Activated naive CD8-positive, alpha-beta T cell treated with anti-CD3 and anti-CD28 coated beads, Interleukin-2, amount 10 ng/mL, durations not matched to agents 7 days and 5 days (primary cell): ENCODE measurements at places on chromosomes 13 and 19.
A peak's percentile ranks its signal among the peaks of the same experiment; 100 is the strongest.

- peak; percentile 41 for DNase-seq
Observed at GRCh38 chr19:29872224-29872731, 60.5 kb downstream of the CCNE1 start.

DNA sequence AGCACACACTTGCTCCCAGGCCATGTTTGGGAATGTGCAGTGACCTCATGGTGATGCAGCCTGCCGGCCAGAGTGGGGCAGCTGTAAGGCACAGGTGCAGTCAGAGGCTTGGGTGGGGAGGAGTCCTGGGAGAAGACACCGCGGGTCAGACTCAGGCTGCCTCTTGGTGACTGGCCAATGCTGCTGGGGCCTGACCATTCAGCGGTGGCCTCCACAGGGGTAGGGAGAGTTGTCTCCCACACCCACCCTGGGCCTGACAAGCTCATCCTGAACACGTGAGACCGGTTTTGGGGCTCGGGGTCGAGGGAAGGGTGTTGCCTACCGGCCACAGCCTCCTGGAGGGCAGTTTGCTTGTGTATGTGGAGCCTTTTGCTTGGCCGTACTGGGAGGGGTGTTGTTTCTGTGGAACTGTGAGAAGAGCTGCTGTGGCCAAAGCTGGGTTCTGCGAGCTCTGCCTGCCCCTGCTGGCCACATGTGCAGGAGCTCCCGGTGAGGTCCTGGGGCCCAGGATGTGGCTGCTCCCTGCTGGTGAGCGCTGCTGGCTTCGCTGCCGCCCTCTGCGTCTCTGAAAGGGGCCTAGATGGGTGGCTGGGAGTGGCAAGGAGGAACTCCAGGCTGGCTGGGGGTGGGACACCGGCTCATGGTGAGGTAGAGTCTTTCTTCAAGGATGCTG, 22.1 kb downstream of the UPF1 start:
- DNase-seq, result no peak

- DNase-seq, result no peak
Observed at GRCh38 chr13:110882972-110883371, 31.9 kb downstream of the ANKRD10 start.

GRCh38 chr13:24039621-24040475, 120.7 kb upstream of the SPATA13 start:
- DNase-seq, result no peak

DNA sequence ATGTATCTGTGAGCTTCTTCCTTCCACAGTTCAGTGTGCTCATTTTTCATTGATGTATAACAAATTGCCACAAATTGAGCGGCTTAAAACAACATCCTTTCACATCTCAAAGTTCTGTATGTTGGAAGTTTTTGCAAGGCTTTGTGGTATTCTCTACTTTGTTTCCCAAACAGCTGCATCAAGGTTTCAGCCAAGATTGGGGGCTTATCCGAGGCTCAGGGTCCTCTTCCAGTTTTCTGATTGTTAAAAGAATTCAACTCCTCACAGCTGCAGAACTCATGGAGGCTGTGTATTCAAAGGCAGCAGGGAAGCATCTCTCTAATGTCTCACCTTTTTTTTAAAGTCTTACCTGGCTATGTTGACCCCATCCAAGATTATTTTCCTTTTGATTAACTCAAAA, 1369.8 kb downstream of the PCDH9 start:
- DNase-seq, result no peak

GRCh38 chr13:30031488-30031887, 181.1 kb upstream of the UBL3 start:
- no peak for DNase-seq

GRCh38 chr19:18231775-18232174, 5.5 kb upstream of the PDE4C start:
- no peak for DNase-seq

DNA sequence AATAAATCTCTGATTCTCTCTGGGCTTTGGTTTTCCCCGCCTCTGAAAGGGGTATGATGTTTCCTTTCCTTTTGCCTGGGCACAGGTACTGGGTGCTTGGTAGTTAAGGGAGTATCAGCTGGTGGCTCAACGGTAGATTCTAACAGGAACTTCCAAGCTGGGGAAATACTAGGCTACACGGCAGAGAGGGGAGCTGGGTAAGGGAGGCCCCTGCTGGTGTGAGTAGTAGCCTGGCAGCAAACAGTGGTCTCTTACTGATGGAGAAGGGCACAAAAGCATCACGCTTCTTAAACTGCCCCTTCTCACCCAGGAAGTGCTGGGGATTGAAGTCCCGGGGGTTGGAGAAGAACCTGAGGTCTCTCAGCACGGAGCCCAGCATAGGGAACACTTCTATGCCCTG, 26.9 kb upstream of the CYP2A7 start:
- DNase-seq, result no peak

- no peak for DNase-seq
Observed at GRCh38 chr19:11205939-11206570, 8.7 kb upstream of the KANK2 start.

DNA sequence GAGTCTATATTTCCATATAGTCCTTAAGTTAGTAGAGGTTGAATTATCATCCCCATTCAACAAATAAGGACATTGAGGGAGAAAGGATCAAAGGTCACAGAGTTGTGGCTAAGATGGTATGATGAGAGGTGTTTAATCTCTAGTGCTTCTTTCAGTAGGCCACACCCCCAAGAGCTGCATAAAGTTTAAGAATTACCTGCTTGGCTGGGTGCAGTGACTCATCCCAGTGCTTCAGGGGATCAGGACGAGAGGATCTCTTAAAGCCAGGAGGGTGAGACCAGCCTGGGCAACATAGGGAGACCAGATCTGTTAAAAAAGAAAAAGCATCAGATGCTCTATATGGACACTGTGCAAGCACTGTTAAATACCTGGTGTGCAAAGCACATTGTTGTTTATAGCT, 560.0 kb upstream of the KLHL1 start:
- DNase-seq, result no peak

- no peak for DNase-seq
Observed at GRCh38 chr13:97027162-97027554, 32.9 kb upstream of the OXGR1 start.

DNA sequence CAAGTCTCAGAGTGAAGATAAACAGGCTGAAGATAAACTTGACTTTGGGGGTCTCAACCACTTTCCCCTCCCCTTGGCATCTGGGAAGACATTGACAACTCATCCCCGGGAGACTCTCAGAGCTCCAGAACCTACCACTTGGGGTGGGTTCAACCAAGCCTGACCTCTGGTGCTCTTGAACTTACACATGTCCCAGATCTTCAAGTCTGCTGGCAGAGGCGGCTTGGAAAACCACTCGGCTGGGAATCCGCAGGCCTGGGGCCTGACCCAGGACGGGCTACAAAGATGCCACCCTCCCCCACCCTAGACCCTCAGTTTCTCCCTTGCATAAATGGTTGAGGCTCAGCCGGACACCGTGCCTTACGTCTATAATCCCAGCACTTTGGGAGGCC, 512 bp downstream of the LRRC8E start:
- DNase-seq, result no peak

- DNase-seq, result no peak
Observed at GRCh38 chr13:101941095-101941783, 460.6 kb downstream of the FGF14 start.

DNA sequence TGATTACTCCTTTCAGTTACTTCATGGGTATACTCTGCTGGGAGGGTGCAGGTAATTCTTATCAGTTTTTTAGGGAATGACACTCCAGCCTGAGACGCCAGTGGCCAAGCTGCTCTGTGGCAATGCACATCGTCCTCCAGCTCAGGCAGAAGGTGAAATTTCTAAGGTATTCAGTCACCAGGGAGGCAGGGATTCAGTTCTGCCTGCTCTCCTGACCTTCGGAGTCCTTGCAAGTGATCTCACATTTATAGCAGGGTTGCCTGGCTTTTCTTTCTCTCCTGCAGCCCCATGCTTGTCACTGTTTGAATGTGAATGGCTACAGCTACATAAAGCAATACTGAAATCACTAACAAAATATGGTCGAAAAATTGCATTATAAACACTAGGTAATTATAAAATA, 1447.5 kb downstream of the EFNB2 start:
- DNase-seq, result no peak

DNA sequence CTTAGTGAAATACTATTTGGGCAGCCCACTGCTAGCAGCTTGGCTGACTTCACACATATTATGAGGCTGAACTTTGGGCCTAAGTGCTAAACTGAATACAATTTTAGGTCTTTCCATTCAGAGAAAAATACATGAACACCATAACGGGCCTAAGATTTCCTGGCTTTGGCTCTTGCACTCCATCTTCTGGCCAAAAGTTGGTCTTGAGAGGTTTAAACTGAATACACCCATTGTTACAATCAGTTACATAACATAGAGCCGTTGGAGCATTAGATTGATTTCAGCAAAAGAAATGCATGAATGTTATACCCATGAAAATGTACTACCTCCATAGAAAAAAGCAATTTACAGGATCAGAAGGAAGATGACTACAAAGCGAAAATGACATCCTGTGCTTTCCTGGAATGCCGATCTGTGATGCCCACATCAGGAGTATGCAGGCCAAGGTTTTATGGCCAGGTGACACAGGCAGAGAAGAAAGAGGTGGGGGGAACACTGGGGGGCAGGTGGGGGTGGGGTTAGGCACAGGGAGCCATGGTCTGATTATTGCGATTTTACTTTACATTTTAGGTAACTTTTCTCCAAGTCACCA, 11.1 kb upstream of the SHISA2 start:
- DNase-seq, result no peak

- DNase-seq, result no peak
Observed at GRCh38 chr13:45055902-45056648, 64.2 kb upstream of the GTF2F2 start.

- DNase-seq, result no peak
Observed at GRCh38 chr13:64704121-64704649, 2526.0 kb downstream of the PCDH9 start.

DNA sequence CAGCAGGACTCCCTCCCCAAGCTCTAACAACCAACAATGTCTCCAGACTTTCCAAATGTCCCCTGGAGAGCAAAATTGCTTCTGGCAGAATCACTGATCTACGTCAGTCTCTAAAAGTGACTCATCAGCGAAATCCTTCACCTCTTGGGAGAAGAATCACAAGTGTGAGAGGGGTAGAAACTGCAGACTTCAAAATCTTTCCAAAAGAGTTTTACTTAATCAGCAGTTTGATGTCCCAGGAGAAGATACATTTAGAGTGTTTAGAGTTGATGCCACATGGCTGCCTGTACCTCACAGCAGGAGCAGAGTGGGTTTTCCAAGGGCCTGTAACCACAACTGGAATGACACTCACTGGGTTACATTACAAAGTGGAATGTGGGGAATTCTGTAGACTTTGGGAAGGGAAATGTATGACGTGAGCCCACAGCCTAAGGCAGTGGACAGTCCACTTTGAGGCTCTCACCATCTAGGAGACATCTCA, 6.2 kb upstream of the CEACAM5 start:
- no peak for DNase-seq

DNA sequence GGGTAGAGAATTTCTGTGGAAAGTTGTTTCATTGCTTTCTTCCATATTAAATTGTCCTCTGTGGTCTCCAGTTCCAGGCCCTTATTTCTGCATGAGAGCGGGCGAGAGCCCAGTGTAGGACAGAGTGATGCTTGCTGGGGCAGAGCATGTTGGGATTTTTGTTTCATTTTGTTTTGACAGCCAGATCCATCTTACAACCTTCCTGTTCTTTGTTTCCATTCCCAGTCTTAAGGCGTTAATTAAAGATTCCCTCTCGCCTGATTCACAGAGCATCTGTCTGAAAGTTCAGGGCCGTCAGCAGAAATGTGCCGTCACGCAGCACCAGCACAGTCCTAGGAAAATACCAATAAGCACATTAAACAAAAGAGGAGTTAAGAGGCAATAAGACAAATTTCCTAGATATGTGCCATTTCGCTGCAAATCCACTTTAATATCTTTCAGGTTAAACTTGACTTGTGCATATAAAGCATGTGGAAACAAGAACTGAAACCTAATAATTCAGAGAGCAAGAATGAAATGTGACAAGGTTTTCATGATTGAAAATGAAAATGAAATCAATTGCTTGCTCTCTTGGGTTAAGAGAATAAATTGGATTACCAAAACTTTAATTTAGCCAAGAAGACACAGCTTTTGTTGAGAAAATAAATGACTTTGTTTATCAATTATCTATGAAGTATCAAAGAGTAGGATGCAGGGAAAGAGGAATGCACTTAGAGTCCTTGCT, 210.7 kb upstream of the SLC10A2 start:
- DNase-seq, result no peak

- no peak for DNase-seq
Observed at GRCh38 chr19:7781157-7781556, 18.1 kb downstream of the CLEC4M start.

- DNase-seq, result no peak
Observed at GRCh38 chr19:23527797-23528196, 132.5 kb upstream of the ZNF91 start.

- DNase-seq, result no peak
Observed at GRCh38 chr13:65339241-65339640, 1890.9 kb downstream of the PCDH9 start.

- DNase-seq, result no peak
Observed at GRCh38 chr19:29831686-29832085, 19.9 kb downstream of the CCNE1 start.

DNA sequence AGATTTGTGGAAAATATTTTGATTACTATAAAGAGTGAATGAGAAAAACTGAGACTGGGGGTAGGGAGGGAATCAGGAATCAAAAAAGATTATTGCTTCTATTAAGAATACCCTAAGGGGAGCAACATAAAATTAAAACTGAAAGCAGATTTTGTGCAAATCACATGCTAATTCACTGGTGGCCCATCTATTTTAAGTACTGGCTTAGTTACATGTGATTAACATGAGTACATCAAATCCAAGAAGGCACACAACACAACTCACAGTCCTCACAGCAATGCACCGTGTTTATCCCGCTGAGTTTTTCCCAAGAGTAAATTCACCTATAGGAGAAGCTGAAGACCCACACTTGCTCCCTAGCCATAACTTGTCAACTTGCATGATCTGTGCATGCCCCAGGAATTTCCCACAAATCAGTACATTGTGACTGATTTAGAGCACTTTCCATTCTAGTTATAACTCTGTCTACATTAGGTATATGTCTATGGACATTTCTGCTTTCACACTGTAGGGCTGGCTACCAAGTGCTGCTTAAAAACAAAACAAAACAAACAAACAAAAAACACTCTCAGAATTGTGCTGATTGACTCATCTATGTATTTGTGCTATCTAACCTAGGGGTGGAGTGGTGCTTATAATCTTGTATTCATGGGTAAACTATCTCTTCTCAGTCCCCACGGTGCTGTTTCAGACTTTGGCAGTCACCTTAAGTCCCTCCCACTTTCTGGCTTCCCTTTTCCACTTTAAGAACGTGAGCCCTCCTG, 24.3 kb downstream of the AMER2 start:
- DNase-seq, result no peak

GRCh38 chr19:49546825-49547565, 19.2 kb downstream of the RCN3 start:
- no peak for DNase-seq
